ENCODE measurements at places on chromosomes 1 and 21. TPM values are rescaled to one million over a fixed set of nuclear protein-coding genes. Genes with fewer than 3 reads are reported as not detected.
A peak's percentile ranks its signal among the peaks of the same experiment; 100 is the strongest.

DNA sequence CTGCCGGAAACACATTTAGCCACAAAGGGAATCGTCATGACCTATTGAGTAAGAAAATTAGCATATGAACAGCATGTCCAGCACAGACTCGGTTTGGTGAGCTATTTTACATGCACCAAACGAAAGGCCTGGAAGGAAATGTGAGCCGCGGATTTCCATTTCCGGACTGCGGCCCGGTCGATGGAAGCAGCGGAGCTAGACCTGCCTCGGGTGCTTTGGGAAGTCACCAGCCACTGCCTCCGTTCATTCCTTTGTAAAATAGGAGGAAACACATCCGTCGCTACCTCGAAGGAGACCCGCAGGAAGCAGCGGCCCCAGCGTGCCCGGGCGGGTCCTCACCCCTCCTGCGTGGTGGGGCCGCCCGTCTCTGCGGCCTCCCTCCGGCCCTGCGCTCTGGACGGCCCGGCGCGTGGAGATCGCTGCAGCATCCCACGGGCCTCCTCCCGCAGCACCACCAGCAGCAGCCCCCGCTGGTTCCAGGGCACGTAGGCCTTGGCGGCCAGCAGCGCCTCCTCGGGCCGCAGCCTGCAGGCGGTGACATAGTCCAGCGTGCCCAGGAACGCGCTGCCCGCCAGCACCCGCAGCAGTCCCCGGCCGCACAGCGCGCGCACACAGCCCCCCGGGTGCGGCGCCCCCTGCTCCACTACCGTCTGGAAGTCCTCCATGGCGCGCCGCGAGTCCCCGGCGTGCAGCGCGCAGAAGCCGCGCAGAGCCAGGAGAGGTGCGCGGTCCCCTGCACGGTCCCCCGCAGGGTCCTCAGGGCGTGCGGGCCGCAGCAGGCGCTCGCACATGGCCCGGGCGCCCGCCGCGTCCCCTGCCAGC, 12.1 kb downstream of the TTC34 start:
- H3K4me1 ChIP-seq: peaks cover 5% of the 10 kb centered on the region
- H3K36me3 ChIP-seq: no peaks in the 10 kb centered on the region
- no peak overlapping the region for H3K27ac ChIP-seq

- peaks cover 2% of the 10 kb centered on the region for H3K36me3 ChIP-seq
- no peak overlapping the region for H3K27ac ChIP-seq
- H3K4me3 ChIP-seq: no peak overlapping the region
- DNase-seq: no peak
- no peaks in the 10 kb centered on the region for H3K27me3 ChIP-seq
- peaks cover 26% of the 10 kb centered on the region for H3K4me1 ChIP-seq
Observed at GRCh38 chr1:15680561-15681348, 3.4 kb upstream of the PLEKHM2 start.

DNA sequence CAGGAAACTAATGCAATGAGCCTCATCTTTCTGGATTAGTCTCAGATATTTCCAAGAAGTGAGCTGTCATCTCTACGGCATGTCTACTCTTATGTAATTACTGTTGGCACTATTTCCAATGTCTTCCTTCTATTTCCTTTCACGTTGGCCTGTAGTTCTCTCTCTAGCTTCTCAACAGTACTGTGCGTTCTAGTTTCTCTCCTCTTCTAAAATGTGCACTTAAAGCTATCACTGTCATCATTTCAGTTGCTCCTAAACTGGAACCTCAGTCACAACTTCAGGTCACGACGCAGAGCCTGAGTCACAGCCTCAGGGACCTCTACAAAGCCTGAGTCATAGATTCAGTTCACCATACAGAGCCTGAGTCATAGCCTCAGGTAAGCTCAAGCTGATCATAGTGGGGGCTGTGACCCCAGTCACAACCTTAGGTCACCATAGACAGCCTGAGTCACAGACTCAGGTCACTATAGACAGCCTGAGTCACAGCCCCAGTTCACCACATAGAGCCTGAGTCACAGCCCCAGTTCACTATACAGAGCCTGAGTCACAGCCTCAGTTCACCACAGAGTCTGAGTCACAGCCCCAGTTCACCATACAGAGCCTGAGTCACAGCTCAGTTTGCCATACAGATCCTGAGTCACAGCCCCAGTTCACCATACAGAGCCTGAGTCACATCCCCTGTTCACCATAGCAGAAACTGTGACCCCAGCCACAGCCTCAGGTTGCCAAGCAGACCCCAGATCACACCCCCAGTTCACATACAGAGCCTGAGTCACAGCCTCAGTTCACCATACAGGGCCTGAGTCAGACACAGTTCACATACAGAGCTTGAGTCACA, 13.0 kb downstream of the WNT9A start:
- H3K4me3 ChIP-seq: no peak overlapping the region
- H3K4me1 ChIP-seq: peaks cover 11% of the 10 kb centered on the region
- peak; percentile 56 for DNase-seq
- peaks cover 13% of the 10 kb centered on the region for H3K36me3 ChIP-seq

- no peak overlapping the region for H3K4me3 ChIP-seq
- H3K36me3 ChIP-seq: no peaks in the 10 kb centered on the region
- peaks cover 12% of the 10 kb centered on the region for H3K27me3 ChIP-seq
- H3K27ac ChIP-seq: no peak overlapping the region
- no peaks in the 10 kb centered on the region for H3K4me1 ChIP-seq
- no peak for DNase-seq
Observed at GRCh38 chr21:45033791-45034555, 40.4 kb upstream of the ADARB1 start.

Gene LAMTOR2
- 66.2 TPM for total RNA-seq

DNA sequence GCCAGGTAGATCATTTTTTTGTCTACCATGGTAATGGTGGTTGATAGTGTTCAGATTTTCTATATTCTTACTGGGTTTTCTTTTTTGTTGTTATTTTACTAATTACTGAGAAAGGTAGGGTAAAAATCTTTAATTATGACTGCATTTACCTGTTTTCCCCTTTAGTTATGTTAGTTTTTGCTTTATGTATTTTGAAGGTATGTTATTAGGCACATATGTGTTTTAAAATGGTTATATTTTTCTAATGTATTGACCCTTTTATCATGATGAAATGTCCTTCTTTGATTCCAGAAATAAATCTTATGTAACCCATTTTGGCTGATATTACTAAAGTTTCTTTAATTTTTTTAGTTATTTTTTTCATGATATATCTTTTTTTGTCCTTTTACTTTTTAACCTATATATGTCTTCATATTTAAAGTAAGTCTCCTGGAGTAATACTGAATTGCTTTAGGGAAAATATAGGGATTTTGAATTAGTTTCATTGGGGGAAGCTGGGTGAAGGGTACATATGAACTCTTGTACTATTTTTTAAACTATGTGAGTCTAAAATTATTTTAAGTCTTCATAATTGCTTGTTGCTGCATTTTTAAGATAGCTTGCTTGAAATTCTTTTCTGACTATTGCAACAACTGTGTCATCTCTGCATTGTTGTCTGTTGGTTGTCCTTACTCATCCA, 22.4 kb downstream of the SLC35A3 start:
- no peak overlapping the region for H3K27ac ChIP-seq
- no peak for DNase-seq
- peaks cover 8% of the 10 kb centered on the region for H3K4me1 ChIP-seq
- peaks cover 49% of the 10 kb centered on the region for H3K36me3 ChIP-seq

Gene FCRL3
- total RNA-seq: 0.15 TPM

DNA sequence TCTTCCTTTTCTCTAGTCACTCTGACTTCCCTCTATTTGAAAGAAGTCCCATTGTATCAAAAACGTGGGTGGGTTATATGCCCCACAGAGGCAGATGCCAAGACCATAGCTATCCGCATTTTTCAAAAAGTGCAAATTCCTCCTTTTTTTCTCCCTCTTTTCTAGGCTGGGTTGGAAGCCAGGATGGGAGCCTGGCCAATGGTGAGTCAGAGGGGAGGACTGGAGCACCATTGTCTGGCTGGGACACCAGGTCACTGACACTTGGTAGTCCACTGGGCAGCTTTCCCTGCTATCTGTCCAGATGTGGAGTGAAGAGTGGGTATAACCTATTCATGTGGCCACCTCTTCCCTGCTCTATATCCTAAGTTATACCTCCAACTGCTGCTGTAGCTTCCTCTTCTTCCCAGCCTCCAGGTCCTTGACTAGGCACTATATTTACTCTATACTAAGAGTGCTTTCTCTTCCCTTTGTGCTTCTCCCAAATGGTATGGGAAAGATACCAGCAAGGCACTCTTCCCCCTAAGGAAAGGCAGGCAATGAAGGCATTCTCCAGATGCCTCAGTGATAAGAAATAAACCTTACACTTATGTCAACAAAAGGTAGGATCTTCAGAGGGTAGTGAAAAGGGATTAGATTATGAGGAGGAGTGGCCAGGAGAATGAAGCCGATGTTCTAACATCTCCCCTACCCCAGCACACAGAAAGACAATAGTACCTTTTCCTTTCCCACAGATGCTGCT, 12.9 kb downstream of the PI4KB start:
- peak overlapping the region; percentile 24 for H3K27ac ChIP-seq
- peaks cover 61% of the 10 kb centered on the region for H3K36me3 ChIP-seq
- H3K4me3 ChIP-seq: no peak overlapping the region

DNA sequence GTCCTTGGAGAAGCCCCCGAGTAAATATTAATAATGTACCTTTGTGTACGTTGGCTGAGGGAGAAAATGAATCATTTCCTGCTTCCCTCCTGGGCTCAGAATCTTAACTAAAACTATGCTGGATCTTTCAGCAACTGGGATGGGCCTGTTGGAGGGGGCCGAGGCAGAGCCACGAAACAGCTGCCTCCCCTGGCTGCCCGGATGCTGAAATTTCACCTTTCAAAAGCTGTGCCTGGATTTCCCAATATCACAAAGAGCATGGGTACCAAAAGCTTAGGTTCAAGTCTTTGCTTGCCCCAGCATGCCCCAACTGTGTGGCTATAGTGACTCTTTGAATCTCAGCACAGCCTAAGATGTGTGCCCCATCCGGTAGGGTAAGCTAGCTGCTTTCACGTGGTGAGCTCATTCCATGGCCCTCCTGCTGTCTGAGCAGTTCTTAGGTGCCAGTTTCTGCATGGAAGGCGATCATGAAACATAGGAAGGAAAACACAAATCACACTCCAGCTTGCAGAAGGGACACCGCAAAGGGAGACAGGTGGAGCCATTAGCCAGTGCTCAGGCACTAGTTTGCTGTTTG, 473.5 kb downstream of the PTPRU start:
- H3K36me3 ChIP-seq: no peaks in the 10 kb centered on the region
- H3K4me1 ChIP-seq: peaks cover 54% of the 10 kb centered on the region
- peak overlapping the region; percentile 82 for H3K27ac ChIP-seq
- H3K4me3 ChIP-seq: no peak overlapping the region

- no peaks in the 10 kb centered on the region for H3K36me3 ChIP-seq
- H3K4me3 ChIP-seq: no peak overlapping the region
- no peaks in the 10 kb centered on the region for H3K4me1 ChIP-seq
- H3K27me3 ChIP-seq: peaks cover under 1% of the 10 kb centered on the region
- H3K27ac ChIP-seq: no peak overlapping the region
- no peak for DNase-seq
Observed at GRCh38 chr1:203056516-203056915, 29.3 kb downstream of the MYOG start.

DNA sequence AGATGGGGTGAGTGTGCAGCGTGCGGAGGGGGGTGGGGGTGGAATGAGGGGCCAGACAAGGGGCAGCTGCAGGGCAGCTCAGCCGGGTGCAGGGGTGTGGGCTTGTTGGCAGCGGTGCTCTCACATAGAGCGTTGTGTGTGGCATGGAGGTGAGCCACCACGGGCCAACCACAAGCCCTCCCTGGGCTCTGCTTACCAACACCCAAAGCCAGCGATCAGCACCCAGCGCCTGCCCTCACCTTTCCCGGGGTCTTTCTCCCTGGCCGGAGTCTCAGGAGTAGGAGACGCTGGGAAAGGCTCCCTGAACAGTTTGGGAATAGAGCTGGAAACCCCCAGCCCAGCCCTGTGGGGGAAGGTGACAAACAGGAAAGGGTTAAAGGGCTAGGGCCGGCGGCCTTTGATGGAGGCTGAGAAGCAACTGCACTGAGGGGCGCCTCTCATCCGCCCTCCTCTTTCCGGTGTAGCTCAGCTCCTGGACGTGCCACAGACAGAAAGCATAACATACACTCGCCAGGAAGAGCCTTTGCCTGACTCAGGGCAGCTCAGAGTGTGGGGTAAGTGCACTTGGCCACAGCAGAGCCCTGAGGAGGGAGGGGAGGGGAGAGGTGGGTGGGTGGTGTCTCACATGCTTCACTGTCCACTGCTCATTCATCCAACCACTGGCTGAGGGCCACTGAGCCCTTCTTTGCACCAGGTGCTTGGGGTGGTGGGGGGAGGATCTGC, 577 bp downstream of the IKBKE start:
- H3K4me3 ChIP-seq: peak overlapping the region; percentile 93
- peak; percentile 70 for DNase-seq
- H3K27me3 ChIP-seq: no peaks in the 10 kb centered on the region
- peak overlapping the region; percentile 77 for H3K27ac ChIP-seq
- H3K4me1 ChIP-seq: peaks cover 83% of the 10 kb centered on the region

DNA sequence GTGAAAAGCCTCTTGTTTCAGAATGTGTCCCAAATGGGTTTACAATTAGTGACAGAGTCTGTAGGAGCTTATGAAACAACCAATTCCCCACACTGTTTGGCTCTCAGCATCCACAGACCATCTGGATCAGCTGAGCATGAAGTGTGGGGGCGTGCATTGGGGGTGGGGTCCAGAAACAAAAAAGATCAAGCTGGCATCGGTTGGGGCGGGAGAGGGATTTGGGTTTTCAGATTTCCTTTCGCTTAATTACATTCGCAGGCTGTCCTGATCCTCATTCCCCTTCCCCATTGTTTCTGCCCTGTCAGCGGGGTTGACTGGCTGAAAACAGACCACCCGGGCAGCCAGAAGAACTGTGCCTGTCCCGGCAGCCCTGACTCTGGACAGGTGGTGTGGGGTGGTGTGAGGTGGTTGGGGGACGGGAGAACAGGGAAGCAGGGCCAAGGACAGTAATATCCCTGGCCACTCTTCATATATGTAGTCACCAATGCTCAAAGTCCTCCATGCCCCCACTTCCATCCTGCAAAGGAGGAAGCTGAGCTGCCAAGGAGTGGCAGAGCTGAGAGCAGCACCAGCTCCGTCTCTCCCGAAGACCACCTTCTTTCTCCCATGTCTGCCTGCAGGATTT, 92.0 kb downstream of the IER5 start:
- no peak for DNase-seq
- H3K27ac ChIP-seq: no peak overlapping the region
- peaks cover 16% of the 10 kb centered on the region for H3K27me3 ChIP-seq
- H3K4me1 ChIP-seq: peaks cover 8% of the 10 kb centered on the region

GRCh38 chr1:204295671-204296070, 64.1 kb downstream of the PLEKHA6 start:
- H3K27ac ChIP-seq: no peak overlapping the region
- no peaks in the 10 kb centered on the region for H3K36me3 ChIP-seq

DNA sequence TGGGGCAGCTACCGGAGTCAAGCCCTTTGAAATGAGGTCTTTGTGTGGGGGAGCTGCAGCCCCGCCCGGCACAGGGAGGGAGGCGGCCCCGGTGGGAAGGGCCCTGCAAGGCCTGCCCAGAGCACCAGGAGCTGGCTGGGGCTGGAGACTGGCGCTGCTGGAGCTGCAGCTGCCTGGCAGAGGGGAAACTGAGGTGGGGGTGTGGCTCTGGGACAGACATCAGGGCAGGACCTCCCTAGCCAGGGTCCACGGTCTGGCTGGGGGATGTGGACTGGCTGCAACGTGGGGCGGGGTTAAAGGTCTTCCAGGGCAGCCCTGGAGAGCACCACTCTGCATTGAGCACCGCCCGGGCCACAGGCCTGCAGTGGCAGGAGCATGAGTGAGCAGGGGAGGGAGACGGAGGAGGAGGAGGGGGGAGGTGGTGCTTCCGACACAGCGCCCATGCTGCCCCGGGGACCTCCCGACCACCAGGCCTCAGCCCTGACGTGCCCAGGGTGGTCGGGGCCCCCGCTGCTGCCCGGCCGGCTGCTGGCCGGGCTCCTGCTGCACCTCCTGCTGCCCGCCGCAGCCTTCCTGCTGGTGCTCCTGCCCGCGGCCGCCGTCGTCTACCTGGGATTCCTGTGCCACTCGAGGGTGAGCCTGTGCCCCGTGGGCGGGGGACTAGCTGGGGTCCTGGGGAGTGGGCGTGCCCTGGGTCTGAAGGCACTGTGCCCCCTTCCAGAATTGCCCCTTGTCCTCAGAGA, 4.8 kb upstream of the ANKRD65 start:
- H3K4me3 ChIP-seq: no peak overlapping the region
- H3K27me3 ChIP-seq: peaks cover 28% of the 10 kb centered on the region
- no peak for DNase-seq
- H3K27ac ChIP-seq: no peak overlapping the region
